ENCODE measurements at places on chromosomes 5 and 9.

DNA sequence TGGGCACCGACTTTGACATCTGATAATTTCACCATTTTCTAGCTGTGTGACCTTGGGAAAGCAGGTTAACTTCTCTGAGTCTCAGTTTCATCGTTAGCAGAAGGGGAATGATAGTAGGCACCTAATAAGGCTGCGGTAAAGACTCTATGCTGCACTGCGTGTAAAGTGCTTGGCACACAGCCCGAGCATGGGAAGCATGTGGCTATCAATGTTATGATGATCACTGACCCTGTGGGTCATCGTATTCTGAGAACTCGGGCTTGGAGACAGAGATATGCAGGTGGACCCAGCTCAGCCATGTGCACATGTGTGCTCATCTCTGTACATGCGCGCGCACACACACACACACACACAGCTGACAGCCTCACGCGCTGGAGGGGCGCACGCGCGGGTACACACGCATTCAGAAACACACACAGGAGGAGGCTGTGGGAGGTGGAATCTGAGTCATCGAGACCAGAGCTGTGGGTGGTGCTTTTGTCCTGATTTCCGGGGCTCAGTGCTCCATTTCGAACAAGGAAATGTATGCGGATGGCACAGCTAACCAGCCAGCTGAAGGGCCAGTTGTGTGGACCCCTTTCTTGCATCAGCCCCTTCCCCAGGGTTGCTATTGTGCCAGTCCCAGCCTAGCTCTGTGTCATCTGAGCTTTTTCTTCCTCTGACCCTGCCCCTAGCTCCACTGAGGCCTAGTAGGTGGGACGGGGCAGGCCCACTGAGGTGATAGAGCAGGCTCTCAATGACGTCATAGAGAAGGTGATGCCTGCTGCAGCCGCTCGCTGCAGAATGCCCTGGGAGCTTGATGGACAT, 11.1 kb upstream of the ARAP3 start:
- DNase-seq, result peak; percentile 71

GRCh38 chr9:132840980-132841379, 37.1 kb downstream of the AK8 start:
- no peak for DNase-seq

DNA sequence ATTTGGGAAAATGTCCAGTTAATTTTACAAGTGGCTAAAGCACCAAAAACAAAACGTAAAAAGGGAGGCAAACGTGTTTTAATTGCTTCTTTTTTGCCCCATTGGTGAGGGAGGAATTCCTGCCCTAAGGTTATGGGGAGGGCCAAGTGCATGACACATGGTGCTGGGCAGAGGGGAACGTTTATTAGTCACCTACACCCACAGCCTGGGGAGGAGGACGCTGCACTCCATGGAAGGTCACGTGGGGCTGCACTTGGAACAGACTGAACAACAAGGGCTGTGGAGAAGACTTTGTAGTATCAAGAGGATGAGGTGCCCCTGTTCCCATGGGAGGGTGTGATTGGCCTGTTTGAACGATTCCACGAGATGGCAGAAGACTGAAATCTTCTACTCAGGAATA, 13.7 kb upstream of the ADAMTS16 start:
- DNase-seq, result no peak

- DNase-seq, result peak; percentile 52
Measured at GRCh38 chr9:128098297-128099230, 29.0 kb downstream of the PTGES2 start.

DNA sequence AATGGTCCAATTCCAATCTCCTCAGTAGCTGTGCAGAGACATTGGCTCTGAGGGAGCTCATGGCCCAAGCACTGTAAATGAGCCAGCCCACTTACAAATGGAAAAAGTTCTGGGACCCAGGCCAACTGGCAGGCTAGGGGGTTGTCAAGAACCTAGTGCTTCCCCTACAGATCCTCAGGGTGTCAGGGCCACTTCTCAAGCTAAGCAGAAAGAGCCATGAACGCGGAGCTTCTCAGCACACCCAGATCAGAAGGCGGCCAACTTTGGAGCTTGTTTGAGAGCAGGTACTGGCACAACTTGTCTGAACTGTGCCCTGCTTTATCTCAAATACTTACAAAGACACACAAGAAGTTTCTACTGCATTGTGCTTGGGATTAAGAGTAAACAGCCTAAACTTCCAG, 17.5 kb downstream of the TLE1 start:
- no peak for DNase-seq

DNA sequence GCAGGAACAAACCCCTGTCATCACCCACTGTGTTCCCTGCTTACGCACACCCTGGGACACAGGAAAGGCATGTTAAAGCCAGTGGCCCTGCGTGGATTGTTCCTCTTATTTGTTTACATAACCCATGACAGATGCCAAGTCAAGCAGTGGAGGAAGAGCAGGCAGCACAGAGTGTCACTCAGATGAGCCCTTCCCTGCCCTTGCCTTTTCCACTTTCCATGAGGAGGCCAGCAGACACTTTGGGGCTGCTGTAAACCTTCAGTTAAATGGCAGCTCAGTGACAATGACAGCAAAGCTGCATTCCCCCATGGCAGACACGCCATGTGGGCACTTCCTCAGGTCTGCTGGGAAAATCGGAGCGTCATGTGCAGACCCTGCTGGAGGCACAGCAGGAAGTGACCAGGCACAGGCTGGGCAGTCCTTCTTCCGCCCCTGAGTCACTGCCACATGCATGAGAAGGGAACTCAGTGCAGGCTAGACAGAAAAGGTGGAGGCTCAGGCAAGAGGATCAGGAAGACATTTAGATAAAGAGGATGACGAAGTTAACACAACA, 216.8 kb upstream of the PIK3R1 start:
- no peak for DNase-seq

- peak; percentile 47 for DNase-seq
Measured at GRCh38 chr5:60668686-60669304, 31.2 kb downstream of the DEPDC1B start.

- no peak for DNase-seq
Measured at GRCh38 chr5:32506799-32507198, 62.3 kb upstream of the ZFR start.

GRCh38 chr5:14447958-14448911, 133.4 kb upstream of the OTULINL start:
- DNase-seq, result no peak

DNA sequence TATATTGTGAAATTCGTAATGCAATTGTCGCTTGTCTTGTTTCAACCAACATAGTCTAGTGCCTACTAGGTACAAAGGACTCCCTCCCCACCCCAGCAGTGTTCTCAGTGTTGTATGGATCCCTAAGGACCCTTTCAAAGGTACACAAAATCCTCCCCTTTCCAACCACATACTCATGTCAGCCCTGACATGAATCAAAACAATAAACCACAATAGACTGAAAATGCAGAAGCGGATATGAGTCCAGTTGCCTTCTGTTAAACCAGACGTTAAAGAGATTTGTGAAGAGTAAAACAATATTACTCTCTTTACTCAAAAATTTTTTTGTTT, 82.4 kb upstream of the IFNK start:
- no peak for DNase-seq

DNA sequence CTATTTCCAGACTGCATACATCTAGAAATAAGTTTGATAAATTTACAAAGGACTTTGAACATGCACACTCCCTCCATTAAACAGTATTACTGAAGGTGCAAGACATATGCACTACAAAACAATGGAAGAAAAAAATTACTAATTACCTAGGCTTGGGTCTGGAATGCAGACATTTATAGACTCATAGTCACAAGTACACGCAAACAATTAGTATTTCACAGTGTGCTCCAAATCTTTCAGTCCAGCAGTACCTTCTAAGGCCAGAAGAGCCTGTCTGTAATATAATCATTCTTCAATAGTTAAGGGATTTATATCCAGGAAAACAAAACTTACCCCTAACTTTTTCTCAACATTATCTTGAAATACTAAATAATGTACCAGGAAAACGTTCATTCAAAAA, 11.2 kb downstream of the RICTOR start:
- no peak for DNase-seq

DNA sequence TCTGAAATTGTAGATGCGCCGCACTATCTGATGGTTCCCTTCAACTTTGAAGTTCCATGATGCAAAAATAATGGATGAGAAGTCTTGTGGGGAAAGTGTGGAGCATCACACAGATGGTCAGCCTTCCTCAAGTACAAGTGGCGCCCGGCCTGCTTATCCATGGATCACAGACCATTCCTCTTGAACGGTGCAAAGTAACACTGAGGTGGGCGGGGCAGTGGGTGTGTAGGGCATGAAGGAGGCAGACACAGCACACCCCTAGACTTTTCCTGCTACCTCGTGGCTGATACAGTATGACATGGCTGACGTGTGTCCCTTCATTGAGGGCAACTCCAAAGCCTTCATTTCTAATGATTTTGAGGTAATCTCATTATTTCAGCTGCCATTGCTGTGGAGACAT, 2.5 kb upstream of the GNG10 start:
- DNase-seq, result no peak

- no peak for DNase-seq
Measured at GRCh38 chr9:91837981-91838731, 111.9 kb downstream of the ROR2 start.

DNA sequence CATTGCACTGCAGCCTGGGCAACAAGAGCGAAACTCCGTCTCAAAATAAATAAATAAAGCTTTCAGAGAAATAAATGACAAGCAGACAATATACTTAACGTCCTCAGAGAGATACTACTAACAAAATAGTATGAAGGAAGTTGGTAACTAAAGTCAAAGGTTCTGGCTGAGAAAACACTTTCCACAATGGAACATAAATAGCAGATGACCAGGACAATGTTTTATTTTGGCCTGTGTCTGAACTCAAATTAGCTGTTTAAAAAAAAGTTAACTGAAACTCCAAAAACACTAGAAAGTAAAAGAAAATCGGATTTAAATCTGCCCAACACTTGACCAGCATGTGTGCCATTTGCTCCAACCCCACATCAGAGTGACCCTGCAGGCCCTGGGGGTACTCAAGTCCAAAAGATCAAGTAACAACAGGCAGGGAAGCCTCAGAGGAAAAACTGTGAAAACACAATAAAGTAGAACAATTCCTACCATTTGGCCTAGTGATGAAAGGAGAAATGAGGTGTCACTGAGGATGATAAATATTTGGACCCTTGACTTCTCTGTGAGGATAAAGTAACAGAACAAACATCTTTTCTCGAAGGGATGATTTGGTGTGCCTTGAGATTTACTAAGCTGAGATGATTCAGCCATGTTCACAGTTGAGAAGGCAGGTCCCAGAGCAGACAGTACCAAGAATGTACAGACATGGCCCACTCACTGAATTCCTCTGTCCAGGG, 47.7 kb downstream of the LHFPL2 start:
- no peak for DNase-seq

GRCh38 chr9:118418887-118419565, 714.8 kb downstream of the TLR4 start:
- DNase-seq, result no peak

DNA sequence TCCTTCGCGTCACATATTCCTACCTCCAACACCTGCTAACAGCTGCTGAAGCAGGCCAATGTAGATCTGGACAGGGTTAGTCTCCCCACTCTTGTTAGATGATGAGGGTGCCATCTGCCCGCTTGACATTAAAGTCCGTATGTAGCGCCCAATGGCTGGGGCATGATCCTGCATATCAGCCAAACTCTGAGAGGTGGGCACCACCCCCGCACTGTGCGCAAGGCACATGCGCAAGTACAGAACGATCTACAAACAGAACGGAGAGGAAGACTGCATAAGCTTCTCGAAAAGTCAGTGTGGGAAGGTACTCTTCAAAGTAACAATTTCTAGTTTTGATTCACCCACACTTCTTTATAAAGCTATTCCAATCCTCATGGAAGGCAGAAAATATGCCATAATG, 69.8 kb downstream of the ECPAS start:
- DNase-seq, result no peak

- peak; percentile 26 for DNase-seq
Measured at GRCh38 chr5:159915904-159916840, at the start of gene ADRA1B. TSS of gene ADRA1B (plus strand) at chr5:159916482. CDS start at chr5:159916906, 424 bp downstream.

- DNase-seq, result no peak
Measured at GRCh38 chr5:22852807-22853660, at the start of gene CDH12. TSS of gene CDH12 (minus strand) at chr5:22853344.

DNA sequence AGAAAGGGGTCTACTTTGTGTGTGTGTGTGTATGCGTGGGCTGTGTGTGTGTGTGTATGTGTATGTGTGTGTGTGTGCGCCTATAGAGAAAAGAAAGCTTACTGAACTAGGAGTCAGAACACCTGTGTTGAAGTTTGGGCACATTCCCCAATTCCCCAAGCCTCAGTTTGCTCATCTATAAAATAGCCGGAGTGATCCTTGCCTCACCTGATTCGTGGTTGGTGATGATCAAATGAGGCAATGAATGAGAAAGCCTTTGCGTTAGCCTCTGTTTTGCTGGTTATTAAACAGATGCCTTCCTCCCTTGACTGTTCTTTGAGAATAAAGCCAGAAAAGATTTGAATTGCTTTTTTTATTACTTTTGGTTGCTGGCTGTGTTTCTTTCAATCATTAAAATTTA, 20.6 kb downstream of the ABLIM3 start:
- DNase-seq, result no peak

- no peak for DNase-seq
Measured at GRCh38 chr5:81422671-81423070, 28.7 kb upstream of the ACOT12 start.

- no peak for DNase-seq
Measured at GRCh38 chr9:14958989-14959388, 48.8 kb upstream of the FREM1 start.

DNA sequence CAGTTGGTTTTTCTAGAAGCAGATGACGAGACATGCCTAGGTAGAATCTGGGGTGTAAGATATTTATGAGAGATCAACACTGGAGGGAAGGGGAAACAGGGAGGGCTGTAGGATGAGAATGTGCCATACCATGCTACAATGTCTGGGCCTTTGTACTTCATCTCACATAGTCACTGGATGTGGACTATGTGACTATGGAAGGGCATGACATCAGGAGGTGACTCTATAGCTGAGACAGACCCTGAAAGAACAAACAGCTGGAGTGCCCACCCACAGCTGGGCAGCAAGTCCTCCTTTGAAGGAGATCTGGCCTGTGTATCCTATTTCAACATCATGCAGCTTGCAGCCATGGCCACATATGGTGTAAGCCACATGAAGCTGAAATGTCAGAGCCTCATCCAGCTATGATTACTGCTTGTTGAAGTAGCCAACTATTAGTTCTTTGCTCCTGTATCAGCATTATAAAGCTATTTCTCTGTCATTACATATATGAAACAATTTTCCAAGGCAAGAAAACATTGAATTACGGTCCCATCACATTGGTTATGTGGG, 46.2 kb upstream of the KIF2A start:
- no peak for DNase-seq

GRCh38 chr5:95739857-95740256, 8.7 kb downstream of the RHOBTB3 start:
- no peak for DNase-seq
